ENCODE measurements at places on chromosomes 3 and 15.

DNA sequence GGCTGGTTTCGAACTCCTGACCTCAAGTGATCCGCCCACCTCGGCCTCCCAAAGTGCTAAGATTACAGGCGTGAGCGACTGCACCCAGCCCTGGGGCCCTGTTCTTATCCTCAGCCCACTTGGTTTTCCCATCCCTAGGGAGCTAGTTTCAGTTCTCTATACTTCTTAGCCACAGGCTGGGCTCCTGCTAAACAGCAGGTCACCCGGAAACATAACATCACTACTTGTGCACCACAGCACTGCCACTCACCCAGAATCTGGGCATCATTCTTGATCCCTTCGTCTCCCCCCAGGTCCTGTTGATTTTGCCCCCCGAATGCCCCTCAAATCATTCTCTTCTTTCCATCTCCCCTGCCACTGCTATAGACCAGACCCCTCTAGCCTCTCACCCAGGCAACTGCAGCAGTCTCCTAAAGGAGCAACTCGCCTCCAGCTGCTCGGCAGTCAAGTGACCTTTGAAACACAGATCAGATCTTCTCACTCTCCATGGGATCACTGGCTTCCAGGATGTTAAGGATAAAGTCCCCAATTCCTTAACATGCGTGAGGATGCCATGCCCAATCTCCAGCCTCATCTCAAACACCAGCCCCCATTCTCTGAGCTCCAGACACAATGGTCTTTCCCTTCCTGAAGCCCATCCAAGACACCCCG lies 5.6 kb upstream of the AP3S2 start:
- no peak for DNase-seq

- no peak for DNase-seq
These were observed 59.4 kb downstream of the MCTP2 start for GRCh38 chr15:94290730-94291129.

DNA sequence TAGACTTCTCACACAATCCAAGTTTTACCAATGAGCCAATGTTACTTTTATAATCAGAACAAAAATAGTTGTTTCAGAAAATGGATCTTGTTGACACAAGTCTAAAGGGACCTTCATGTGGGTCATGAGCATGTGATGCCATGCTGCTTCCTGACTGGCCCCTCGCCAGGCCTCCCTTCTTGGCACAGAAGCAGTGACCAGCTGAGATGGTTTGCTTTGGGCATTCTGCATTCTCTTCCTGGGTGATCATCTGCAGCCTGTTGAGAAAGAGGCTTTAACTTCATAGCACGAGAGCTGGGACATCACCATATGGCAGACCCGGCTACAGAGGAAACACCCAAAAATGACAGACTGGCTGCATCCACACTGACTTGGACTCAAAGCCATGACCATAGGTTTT lies 45.7 kb downstream of the TGM4 start:
- DNase-seq = no peak

GRCh38 chr3:64685800-64686445 lies 1.9 kb downstream of the ADAMTS9 start:
- peak; percentile 85 for DNase-seq

DNA sequence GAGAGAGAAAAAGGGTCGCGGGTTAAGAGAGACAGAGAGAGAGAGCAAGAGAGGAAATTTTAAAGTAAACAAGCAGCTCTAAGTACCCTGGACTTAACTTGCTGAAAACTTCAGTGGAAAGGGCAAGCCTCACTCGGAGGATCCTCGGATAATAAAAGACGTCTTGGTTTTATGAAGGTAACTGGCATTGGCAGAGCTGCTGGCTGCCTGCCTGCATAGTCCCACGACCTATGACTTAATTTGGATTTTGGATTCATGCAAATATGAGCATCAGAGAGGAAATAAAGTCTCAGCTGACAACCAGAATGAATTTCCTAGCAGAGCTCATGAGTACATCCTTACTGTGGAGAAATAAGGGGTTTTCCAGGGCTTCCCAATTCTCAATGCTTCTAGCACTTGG lies 95.1 kb upstream of the PDZRN3 start:
- DNase-seq = no peak

DNA sequence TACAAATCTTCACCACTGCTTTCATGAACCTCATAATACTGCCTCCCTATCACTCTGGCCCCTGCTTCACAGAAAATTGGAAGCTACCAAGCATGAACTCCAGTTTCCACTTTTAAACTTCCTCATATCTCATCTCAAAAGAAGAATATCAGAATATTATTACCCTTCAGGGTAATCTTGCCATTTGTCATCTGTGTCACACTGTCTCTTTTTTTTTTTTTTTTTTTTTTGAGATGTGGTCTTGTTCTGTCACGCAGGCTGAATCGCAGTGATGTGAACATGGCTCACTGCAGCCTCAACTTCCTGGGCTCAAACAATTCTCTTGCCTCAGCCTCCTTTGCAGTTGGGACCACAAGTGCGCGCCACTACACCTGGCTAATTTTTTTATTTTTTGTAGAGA lies 80.4 kb upstream of the TCF12 start:
- DNase-seq = no peak

DNA sequence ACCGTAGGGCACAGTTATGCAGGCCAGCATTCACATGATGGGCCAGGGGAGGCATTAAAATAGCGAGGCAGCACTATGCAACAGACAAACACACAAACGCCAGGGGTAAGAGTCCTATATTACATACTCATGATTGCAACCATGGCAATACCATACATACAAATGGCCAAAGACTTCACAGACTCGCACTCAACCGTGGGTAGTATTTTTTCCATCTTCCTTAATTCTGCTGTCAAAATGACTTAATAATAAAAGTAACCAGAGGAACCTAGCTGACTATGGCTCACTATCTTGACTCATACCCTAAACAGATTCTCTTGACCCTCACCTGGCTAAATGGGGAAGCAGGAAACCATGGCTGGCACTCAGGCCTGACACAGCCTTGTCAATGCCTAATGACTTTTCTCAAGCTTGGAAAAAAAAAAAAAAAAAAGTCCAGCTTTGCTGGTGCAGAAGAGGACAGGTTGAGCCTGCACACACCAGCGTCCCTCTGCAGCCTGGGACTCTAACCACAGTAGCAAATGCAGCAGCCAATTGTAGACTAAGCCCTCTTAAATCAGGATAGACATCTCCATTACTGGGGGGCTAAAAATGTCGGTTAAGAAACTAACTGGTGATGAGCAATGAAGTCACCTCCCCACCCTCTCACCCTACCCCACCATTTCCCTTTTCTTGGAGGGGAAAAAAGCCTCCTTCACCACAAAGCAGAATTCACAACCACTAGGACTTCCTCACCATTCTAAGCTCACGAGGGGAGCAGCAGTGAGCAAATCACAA lies 23.1 kb downstream of the CCDC12 start:
- no peak for DNase-seq

- DNase-seq = no peak
These were observed 194.9 kb upstream of the KBTBD8 start for GRCh38 chr3:66803206-66803605.

DNA sequence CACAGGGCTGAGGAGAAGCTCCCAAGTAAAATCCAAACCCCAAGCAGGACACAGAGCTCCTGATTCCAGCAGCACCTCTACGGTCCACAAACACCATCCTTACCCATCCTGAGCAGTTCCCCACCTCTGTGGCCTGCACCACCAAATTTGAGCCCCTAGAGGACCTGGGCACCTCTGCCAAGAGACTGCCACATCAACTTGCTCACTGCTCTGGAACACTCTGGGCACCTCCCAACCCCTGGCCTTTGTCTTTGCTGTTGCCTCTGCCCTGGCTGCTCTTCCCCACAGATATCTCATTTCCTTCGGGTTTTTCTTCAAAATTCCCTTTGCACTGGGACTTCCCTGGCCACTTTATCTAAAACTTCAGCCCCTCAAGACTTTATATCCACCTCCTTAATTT lies 5.8 kb downstream of the RLBP1 start:
- no peak for DNase-seq

GRCh38 chr3:46901061-46901460 lies 23.5 kb downstream of the PTH1R start:
- no peak for DNase-seq

- DNase-seq = no peak
These were observed 334.4 kb upstream of the THRB start for GRCh38 chr3:24829011-24829581.

GRCh38 chr3:154780263-154780662 lies 299.9 kb upstream of the MME start:
- no peak for DNase-seq

- no peak for DNase-seq
These were observed 290.5 kb downstream of the PLCL2 start for GRCh38 chr3:17175187-17175807.

GRCh38 chr15:49721091-49721490 lies 100.2 kb downstream of the DTWD1 start:
- no peak for DNase-seq

- DNase-seq = no peak
These were observed 77.1 kb upstream of the UBE2E1 start for GRCh38 chr3:23728601-23729117.

DNA sequence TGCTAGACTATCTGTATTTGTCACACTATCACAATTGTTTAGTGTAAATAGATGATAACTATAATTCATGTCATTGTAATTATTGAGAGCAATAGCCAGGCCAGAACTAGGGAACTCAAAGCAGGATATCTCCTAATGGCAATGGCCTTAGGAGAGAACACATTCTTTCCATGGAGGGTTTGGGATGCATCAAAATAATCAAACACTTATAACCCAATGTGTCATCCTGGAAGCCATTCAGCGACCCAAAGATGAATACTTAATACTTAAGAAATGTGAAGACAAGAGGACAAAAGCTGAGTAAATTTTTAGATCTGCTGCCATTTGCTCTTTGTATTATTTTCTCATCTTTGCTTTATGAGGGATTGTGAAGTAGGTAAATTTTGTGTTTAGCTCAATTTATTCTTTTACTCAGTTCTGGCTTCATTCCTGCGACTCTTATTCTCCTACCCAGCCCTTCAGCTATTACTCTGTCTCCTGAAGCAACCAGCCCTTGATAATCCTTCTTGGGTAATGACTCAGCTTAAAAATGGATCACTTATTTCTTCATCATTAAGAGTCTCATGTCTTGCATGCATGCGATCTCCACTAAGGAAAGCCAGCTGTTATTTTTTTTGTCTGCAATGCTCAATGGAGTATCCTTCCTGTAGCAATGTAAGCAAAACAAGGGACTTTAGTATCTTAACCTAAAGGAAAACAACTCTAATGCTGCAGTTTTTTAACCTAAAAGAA lies 2.0 kb downstream of the OR4F15 start:
- DNase-seq = no peak

- DNase-seq = no peak
These were observed 458 bp downstream of the MCF2L2 start for GRCh38 chr3:183427876-183428446.

- DNase-seq = no peak
These were observed 50.2 kb downstream of the PDHB start for GRCh38 chr3:58383476-58383875.

GRCh38 chr3:190238871-190239270 lies 83.4 kb downstream of the CLDN1 start:
- DNase-seq = no peak

GRCh38 chr15:43886558-43886957 lies 59.8 kb downstream of the WDR76 start:
- no peak for DNase-seq

GRCh38 chr3:178712247-178712646 lies 176.0 kb downstream of the KCNMB2 start:
- no peak for DNase-seq

GRCh38 chr3:45932112-45932511 lies 11.2 kb upstream of the CXCR6 start:
- DNase-seq = no peak
